ENCODE measurements at places on chromosomes 7 and 10.

DNA sequence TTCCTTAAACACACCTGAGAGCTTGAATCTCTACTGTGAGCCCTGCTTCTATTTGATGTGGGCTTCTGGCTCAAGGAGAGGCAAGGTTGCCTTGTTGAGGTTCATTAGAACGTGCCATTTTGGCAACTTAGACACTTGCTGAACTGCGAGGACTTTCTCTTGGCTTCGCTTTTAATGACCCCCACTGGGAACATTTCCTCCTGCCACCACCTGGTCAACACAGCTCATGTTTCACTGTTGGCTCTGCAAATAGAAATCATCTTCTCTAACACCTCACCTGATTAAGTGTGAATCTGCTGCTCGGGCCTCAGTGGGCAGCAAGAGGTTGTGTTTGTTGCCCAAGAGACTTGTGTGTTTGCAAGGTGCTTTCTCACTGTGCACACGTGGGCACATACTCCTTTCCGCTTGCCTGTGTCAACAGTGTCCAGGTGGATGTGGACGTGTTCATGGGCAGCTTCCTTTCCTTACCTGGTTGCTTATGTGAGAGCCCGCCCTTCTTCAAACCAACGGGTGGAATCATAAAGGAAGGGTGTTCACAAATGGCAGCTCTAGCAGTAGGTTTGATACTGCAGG lies 147.0 kb downstream of the NRP1 start:
- DNase-seq: no peak

- DNase-seq: no peak
These were observed 432 bp upstream of the CAMK2B start for GRCh38 chr7:44325811-44326241.

DNA sequence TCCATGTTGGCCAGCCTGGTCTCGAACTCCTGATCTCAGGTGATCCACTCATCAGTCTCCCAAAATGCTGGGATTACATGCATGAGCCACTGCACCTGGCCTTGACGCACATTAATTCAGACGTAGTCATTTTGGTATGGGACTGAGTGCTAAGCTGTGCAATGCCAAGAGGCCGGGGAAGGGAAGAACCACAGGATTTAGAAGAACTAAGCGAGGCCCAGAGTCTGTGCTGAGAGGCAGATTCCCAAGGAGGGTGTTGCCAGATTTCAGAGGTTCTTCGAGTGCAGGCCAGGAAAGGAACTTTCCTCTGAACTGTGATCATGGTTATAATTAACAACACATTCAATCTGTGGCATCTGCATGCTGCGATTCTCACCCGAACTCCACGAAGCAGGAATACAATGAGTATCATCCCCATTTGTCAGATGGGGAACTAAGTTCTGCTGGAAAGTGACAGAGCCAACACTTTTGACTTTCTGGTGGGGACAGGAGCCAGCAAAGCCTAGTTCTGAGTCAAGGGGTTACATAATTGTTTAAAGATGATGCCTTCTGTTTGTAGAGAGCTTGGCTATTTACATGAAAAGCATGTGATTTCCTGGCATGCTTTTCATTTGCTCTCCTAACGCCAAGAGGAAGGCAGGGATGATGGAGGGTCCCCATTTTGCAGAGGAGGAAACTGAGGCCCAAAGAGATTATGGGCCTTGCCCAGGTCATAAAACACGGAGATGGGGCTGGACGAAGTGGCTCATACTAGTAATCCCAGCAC lies 6.2 kb upstream of the ZAN start:
- no peak for DNase-seq

- DNase-seq: no peak
These were observed 48.5 kb upstream of the PPP2R2D start for GRCh38 chr10:131852176-131852822.

Measured in T-helper 1 cell (primary cell).